Endothelial cell (in vitro differentiated cells): ENCODE measurements at places on chromosomes 5 and 9. TPM values are rescaled to one million over a fixed set of nuclear protein-coding genes. Genes with fewer than 3 reads are reported as not detected.

KIF4B gene
- 0.54 TPM for total RNA-seq

FAM221B gene
- total RNA-seq, result not detected

SNX30 gene
- 12.8 TPM for total RNA-seq

CARD6 gene
- total RNA-seq, result 3.7 TPM

CSF1R gene
- total RNA-seq, result 2.7 TPM

TMC1 gene
- total RNA-seq, result not detected

SMIM27 gene
- 8.0 TPM for total RNA-seq

CAMK2A gene
- total RNA-seq, result 1.1 TPM

PCDHGA1 gene
- total RNA-seq, result 1.4 TPM

PCDHGC5 gene
- total RNA-seq, result 2.9 TPM

SEMA4D gene
- 14.8 TPM for total RNA-seq

LCN15 gene
- 0.49 TPM for total RNA-seq

CDH10 gene
- 15.8 TPM for total RNA-seq

DNA sequence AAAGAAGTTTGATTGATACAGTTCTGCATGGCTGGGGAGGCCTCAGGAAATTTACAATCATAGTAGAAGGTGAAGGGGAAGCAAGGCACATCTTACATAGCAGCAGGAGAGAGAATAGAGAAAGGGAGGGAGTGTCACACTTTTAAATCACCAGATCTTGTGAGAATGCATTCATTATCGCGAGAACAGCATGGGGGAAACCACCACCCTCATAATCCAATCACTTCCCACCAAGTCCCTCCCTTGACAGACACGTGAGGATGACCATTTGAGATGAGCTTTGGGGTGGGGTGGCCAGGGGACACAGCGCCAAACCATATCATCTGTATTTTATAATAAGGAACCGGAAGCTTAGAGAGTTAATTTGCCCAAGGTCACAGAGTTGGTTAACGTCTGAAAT, 13.7 kb upstream of the FOCAD start:
- no peak for DNase-seq
- peaks cover 4% of the 10 kb centered on the region for H3K4me1 ChIP-seq
- H3K27ac ChIP-seq, result no peak overlapping the region
- no peaks in the 10 kb centered on the region for H3K27me3 ChIP-seq

DNA sequence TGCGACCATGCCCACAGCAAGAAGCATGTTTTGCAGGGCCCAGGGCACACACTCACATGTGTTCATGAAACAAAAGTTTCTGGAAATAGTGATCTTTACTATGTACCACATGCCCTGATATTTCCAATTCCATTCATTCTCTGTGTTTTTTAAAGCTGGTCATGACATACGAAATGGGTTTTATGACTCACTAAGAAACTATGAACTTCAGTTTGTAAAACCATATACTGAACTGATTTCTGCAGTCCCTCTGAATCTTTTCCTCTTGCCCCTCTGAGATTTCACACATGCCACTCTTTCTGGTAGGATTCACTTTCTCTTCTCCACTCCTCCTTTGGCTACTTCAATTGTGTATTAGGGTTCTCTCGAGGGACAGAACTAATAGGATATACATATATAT, 416.1 kb upstream of the TRPC7 start:
- peaks cover 8% of the 10 kb centered on the region for H3K4me1 ChIP-seq
- no peak overlapping the region for H3K27ac ChIP-seq
- H3K36me3 ChIP-seq, result no peaks in the 10 kb centered on the region
- no peak for DNase-seq
- H3K27me3 ChIP-seq, result no peaks in the 10 kb centered on the region

- no peak for DNase-seq
- no peaks in the 10 kb centered on the region for H3K27me3 ChIP-seq
Observed at GRCh38 chr9:88236511-88237478, 98.5 kb upstream of the SPATA31C2 start.

- H3K27me3 ChIP-seq, result no peaks in the 10 kb centered on the region
- H3K4me1 ChIP-seq, result peaks cover 6% of the 10 kb centered on the region
- H3K4me3 ChIP-seq, result no peak overlapping the region
- no peak for DNase-seq
Observed at GRCh38 chr5:163916376-163916775, 411.0 kb downstream of the MAT2B start.

DNA sequence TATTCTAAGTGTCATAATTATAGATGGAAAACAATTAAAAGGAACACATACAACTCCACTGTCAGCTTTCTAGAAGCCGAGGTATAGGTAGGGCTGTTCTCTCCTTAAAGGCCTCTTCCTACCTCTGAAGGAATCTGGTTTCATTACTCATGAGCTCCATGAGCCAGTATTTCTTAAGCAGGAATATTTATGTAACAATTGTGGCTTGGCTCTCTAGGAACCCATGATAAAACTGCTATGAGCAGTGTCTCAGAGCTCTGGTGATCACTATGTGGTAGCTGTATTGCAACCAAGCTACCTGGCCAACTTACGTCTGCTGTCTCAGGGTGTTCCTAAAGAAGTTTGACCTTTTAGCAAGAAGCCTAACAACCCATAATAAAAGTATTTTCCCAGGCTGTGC, 157.7 kb downstream of the CEP120 start:
- no peaks in the 10 kb centered on the region for H3K36me3 ChIP-seq
- H3K27me3 ChIP-seq, result no peaks in the 10 kb centered on the region
- no peak overlapping the region for H3K27ac ChIP-seq

DNA sequence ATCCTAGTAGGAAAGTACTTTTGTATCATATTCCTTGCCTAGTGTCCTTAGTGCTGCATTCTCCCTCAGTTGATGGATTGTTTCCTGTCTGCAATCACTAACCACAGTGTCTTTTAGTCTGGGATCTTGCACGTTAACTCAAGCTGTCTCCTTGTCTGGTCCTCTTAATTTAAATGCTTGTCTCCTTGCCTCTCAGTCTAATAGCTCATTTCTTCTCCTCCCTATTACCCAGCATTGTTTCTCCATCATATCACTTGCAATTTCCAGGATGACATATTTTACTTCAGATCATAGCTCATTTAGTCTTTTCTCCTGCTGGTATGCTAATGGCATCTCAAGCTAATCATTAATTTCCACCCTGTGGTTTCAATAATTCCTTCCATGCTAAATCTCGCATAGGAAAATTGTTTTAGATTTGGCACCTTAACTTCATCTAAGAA, 2052.0 kb upstream of the C9orf72 start:
- H3K27ac ChIP-seq, result no peak overlapping the region
- no peaks in the 10 kb centered on the region for H3K4me1 ChIP-seq
- H3K4me3 ChIP-seq, result no peak overlapping the region
- no peaks in the 10 kb centered on the region for H3K27me3 ChIP-seq

GRCh38 chr5:178208540-178209227, 4.4 kb downstream of the HNRNPAB start:
- peaks cover 53% of the 10 kb centered on the region for H3K36me3 ChIP-seq
- H3K27me3 ChIP-seq, result peaks cover 10% of the 10 kb centered on the region
- peaks cover 27% of the 10 kb centered on the region for H3K4me1 ChIP-seq
- DNase-seq, result no peak
- H3K27ac ChIP-seq, result no peak overlapping the region
- peak overlapping the region; percentile 31 for H3K4me3 ChIP-seq

DNA sequence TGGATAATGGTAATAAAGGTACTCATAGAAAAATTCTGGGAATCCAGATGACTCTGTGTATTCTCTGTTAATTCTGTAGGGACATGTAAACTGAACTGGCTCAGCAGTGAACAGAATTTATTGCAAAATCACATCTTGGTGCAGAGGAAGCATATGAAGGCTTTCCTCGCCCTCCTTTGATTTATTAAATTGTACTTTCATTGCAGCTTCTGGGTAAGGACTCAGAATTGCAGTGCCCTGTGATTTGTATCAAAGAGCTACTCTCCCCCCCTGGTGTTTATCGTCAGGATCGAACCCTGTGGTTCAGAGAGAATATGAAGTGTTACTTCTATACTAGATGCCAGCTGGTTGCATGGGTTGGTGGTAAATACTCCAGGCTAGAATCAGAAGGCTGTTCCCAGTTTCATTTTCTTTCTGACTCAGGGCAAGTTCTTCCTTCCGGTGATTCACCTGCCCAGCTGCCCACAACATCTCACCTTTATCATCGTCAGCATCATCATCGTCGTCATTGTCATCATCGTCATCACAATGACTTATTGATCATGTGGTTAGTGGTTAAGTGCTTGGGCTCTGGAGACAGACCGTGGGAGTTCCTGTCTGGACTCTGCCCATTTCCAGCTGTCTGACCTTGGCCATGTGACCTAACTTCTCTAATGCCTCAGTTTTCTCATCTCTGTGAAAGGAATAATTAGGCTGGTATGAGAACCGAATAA, 238.8 kb downstream of the ARHGAP26 start:
- peaks cover 5% of the 10 kb centered on the region for H3K27me3 ChIP-seq
- H3K4me1 ChIP-seq, result peaks cover 15% of the 10 kb centered on the region
- no peak overlapping the region for H3K4me3 ChIP-seq
- H3K36me3 ChIP-seq, result peaks cover 4% of the 10 kb centered on the region
- no peak overlapping the region for H3K27ac ChIP-seq
- DNase-seq, result no peak

GRCh38 chr9:336039-336438, 121.4 kb downstream of the DOCK8 start:
- DNase-seq, result no peak
- no peaks in the 10 kb centered on the region for H3K36me3 ChIP-seq
- H3K27ac ChIP-seq, result no peak overlapping the region

- no peak for DNase-seq
- H3K27ac ChIP-seq, result no peak overlapping the region
- H3K4me3 ChIP-seq, result no peak overlapping the region
- H3K27me3 ChIP-seq, result no peaks in the 10 kb centered on the region
Observed at GRCh38 chr5:157214861-157215513, 34.3 kb downstream of the ITK start.

DNA sequence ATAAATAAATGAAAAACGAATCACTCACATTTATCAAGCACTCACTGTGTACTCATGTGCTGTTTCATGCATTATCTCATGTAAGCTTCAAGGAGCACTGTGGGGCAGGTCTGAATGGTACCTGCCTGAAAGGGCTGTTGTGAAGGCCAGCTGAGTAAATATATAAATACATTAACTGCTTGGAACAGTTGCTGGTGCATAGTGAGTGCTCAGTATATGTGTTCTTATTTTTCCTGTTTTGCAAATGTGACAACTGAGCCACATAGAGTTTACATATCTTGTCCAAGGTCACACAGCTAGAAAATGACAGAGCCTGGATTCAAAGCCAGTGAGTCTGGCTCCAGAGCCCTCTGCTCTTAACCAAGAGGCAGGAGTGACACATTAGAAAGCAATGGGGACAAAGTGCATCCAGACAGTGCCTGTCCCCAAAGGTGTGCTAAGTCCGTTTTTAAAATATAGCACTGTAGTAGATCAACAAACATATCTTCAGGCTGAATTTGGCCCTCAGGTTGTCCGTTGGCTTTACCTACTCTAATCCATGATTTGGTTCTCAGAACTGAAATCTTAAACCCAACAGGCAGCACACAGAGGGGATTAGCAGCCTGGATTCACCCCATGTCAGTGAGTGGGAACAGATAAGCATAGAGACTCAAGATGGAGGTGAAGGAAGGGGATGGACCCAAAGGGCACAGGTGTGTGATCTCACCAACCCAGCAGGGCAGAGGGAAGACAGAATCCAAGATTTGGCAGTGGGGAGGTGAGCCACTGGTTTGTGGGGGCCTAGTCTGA, 70.8 kb downstream of the WWC1 start:
- no peak overlapping the region for H3K4me3 ChIP-seq
- H3K36me3 ChIP-seq, result no peaks in the 10 kb centered on the region
- H3K27ac ChIP-seq, result no peak overlapping the region
- DNase-seq, result no peak
- peaks cover 23% of the 10 kb centered on the region for H3K4me1 ChIP-seq

- H3K27me3 ChIP-seq, result no peaks in the 10 kb centered on the region
- H3K4me3 ChIP-seq, result no peak overlapping the region
- DNase-seq, result no peak
- no peak overlapping the region for H3K27ac ChIP-seq
- peaks cover 28% of the 10 kb centered on the region for H3K4me1 ChIP-seq
Observed at GRCh38 chr9:132023419-132024180, 56.1 kb downstream of the MED27 start.

- no peak overlapping the region for H3K27ac ChIP-seq
- no peaks in the 10 kb centered on the region for H3K27me3 ChIP-seq
- no peak for DNase-seq
- H3K4me3 ChIP-seq, result no peak overlapping the region
Observed at GRCh38 chr9:123893115-123893514, 36.8 kb downstream of the DENND1A start.

DNA sequence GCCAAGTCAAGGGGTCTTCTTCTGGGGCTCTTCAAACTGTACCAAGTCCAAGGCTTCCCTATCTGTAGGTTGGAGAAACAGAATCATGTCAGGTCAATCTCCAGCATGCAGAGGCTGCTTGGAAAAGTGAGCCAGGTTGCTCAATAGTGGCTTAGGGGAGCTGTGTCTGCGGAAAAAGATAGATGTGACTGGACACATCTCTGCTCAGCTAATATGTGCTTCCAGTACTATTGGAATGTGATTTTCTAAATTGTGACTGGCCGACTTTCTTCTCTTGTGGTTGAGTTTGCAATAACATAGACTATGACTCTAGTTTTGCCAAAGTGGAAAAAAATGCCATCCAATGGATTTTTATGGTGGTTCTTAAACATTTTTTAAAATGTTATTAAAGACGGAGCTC, 136.7 kb downstream of the BOD1 start:
- no peak overlapping the region for H3K4me3 ChIP-seq
- no peak overlapping the region for H3K27ac ChIP-seq
- H3K36me3 ChIP-seq, result no peaks in the 10 kb centered on the region

GRCh38 chr5:137808503-137809135, 54.5 kb upstream of the HNRNPA0 start:
- H3K4me1 ChIP-seq, result no peaks in the 10 kb centered on the region
- peaks cover 1% of the 10 kb centered on the region for H3K27me3 ChIP-seq
- no peak overlapping the region for H3K4me3 ChIP-seq
- H3K36me3 ChIP-seq, result peaks cover 3% of the 10 kb centered on the region
- no peak for DNase-seq
